Fibroblast of skin of right quadriceps (primary cell): ENCODE measurements at places on chromosomes 3 and 15.

GRCh38 chr15:89917442-89918101, 4.8 kb upstream of the ARPIN start:
- DNase-seq, result no peak

GRCh38 chr15:60612400-60613048, 133.6 kb upstream of the ICE2 start:
- no peak for DNase-seq

DNA sequence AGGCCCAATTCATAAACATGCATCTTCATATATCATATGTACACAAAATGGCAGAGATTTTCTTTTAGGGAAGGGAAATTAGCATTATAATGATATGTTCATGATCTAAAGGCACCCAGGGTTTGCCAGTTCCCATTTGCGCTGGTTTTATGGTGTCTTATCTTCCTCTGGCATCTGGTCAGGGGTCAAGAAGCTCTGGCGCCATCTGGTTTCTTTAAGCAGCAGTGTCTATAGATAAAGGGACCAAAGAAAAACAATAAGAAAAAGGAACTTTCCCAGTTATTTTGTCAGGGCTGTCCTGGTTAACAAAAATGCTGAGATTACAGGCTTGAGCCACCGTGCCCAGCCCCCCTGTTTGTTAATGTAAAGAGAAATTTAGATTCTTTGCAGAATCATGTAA, 3.3 kb upstream of the DCP1A start:
- peak; percentile 39 for DNase-seq

GRCh38 chr3:186669378-186670084, 3.7 kb downstream of the HRG start:
- DNase-seq, result no peak

GRCh38 chr3:196096382-196096953, 14.6 kb upstream of the TFRC start:
- no peak for DNase-seq

DNA sequence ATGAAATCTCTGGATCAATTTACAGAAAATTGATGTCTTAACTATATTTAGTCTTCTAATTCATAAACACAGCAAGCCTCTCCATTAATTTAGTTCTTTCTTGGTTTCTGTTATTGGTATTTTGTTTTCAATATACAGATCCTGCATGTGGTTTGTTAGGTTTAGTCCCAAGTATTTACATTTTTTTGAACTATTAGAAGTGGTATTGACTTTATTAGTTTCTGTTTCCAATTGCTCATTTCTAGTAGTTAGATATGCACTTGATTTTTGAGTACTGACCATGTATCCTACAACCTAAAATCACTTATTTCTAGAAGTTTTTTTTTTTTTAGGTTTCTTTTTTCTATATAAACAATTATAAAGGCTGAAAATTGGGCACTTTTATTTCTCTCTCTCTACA, 335.9 kb downstream of the CHST2 start:
- no peak for DNase-seq

GRCh38 chr3:161894657-161895056, 398.0 kb downstream of the OTOL1 start:
- no peak for DNase-seq

DNA sequence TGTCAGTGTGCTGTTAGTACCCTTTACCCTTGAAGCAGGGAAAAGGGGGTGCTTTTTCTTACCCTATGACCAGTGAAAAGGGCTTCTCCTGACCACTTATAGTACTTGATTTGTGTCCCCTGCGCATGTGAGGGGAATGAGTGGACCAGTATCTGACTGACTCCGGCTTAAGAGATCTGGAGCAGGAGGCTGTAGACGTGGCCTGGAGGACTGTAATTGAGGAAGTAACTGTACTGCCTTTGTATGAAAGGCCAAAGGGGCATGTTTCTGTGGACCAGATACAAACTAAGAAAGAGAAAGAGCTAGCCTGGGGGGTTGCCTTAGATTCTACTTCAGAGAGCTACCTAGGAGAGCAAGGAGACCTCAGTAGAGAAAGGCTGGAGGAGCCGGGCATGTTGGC, 89.9 kb upstream of the TBL1XR1 start:
- no peak for DNase-seq

- peak; percentile 36 for DNase-seq
These were observed 16.1 kb upstream of the SEMA4B start for GRCh38 chr15:90184786-90185704.

DNA sequence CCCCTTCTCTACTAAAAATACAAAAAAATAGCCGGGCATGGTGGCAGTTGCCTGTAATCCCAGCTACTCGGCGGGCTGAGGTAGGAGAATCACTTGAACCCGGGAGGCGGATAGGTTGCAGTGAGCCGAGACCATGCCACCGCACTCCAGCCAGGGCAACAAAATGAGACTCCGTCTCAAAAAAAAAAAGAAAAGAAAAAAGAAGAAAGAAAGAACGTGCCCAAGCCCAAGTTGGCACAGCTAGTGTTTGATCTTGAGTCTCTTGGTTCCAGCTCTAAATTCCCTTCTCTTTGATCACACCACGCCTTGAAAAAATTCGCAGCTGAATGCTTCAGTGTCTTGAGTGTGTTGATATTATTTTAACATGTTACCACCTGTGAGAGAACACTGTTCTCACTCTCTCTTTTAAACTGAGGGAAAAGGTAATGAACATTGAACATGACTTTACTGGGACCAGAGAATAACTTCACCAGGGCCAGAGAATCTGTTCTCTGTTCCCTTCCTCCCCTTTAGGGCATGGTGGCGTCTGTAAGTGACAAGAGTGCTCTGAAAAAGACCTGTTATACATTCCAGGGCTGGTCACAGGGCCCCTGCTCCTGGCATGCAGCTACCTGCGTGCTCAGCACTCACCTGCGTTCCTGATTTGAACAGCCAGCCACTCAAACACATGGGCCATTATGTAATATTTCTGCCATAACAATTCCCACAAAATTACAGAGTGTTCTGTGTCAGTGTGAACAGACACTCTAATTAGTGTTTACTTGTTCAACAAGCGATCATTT, 19.0 kb downstream of the SLCO3A1 start:
- no peak for DNase-seq

- DNase-seq, result peak; percentile 14
These were observed 3.7 kb upstream of the PRKAR2A start for GRCh38 chr3:48851407-48851806.

DNA sequence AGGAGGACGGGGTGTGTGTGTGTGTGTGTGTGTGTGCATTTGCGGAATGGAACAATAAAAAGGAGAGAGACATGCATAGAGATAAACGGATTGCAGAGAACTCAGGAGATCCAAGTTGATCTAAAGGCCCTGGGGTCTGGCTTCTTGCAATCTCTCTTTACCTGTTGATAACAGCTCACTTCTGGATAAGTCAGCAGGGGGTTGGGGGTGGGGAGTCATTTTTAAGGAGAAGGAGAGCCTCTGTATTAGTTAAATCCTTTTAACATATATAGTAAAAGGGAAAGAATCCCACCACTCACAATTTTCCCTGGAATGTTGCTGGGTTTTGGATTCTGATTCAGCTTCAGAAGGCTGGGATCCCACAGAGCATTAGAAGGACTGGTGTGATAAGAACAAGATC, 87.5 kb upstream of the MITF start:
- no peak for DNase-seq

DNA sequence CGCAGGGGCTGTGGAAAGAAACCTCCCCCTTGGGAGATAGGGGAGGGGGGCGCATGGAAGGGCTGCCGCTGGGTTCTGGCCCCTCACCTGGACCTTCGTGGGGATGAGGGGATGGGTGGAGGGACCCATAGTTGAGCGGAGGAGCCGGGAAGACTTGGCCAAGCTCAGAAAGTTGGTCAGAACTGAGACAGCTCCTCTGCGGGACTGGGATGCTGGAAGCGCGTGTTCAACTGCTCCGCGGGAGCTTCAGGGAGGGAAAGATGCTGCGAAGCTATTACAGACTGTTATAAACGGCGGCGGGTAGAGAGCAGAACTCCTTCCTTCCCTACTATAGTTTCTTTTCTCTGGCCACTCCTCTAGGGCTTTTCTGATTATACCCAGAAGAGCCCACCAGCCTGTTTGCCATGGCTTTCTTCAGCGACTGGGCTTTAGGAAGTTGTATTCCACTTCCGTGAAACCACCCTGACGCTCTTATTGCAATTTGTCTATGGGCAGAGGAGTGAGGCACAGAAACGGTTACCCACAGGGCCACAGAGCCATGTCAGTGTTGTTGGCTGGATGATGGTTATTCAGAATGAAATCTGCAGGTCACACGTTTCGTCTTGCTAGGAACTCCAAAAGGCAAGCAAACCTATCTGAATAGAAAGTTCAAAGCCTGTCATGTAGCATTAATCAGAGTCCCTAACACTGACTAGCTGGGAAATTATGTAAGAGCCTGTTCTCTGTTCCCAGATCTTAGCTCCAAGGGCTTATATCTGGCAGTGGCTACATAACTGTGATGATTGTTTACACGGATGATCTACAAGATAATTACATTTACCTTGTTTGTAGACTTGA, 1.1 kb downstream of the SYNPR start:
- no peak for DNase-seq

DNA sequence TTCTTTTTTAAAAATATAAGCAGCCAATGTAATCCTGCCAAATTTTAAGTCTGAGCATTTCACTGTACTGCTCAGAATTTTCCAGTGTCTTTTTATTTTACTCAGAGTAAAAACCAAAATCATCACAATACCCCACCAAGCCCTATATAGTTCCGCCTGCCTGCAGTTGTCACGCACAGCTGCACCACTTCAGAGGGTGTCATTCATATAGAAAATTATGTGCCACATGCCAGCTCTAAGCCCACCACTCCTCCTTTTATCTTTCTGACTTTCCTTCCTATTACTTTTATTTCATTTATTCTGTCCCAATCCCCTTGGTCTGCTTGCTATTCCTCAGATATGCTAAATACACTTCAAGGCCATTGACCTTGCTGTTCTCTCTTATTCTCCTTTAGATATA, 233.1 kb upstream of the DPPA4 start:
- no peak for DNase-seq

DNA sequence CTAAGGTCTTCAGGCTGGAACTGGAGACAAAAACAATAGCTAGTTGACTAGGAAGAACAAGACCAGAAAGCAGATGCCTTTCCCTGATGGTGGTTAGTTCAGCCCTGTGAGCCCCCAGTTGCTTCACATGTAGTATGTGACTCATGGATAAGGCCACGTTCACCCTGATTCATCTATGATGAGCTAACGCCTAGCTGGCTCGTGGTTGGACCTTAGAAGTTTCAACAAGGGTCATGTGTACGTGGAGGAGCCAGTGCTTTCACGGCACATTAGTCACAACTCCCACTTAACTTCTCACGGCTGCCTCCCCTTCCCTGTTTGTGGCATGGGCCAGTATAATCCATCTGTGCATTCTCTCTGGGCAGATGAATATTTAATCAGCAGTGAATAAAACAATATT, 20.6 kb downstream of the COL8A1 start:
- DNase-seq, result peak; percentile 98

GRCh38 chr3:61565569-61565968, 4.2 kb downstream of the PTPRG start:
- DNase-seq, result no peak

GRCh38 chr3:107220538-107220937, 156.7 kb upstream of the CCDC54 start:
- no peak for DNase-seq

DNA sequence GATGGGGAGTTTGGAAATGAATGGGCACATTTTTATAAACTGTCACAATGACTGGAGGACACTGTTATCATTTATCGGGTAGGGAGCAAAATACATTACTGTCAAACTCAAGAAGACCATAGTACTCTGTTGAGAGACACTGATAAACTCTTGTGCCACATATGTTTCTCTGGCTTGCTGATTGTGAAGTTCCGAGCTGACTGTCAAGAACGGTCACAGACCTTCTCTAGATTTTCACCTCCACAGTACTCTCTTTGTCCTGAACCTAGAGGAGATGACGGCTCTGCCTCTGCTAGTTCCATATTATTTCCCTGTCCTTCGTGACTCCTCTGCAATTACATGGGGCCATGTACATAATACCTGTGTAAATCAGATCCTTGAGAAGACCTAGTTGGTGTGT, 451.9 kb downstream of the LPP start:
- no peak for DNase-seq

- DNase-seq, result no peak
These were observed 56.5 kb downstream of the OTOL1 start for GRCh38 chr3:161552984-161553560.

DNA sequence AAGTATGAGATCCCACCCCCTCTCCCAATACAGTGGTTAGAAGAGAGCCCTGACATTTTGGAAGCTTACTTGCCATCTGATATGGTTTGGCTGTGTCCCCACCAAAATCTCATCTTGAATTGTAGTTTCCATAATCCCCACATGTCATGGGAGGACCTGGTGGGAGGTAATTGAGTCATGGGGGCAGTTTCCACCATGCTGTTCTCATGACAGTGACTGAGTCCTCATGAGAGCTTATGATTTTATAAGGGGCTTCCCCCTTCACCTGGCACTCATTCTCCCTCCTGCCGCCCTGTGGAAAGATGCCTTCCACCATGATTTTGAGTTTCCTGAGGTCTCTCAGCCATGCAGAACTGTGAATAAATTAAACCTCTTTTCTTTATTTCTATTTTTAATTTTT, 28.8 kb upstream of the HES1 start:
- DNase-seq, result no peak

DNA sequence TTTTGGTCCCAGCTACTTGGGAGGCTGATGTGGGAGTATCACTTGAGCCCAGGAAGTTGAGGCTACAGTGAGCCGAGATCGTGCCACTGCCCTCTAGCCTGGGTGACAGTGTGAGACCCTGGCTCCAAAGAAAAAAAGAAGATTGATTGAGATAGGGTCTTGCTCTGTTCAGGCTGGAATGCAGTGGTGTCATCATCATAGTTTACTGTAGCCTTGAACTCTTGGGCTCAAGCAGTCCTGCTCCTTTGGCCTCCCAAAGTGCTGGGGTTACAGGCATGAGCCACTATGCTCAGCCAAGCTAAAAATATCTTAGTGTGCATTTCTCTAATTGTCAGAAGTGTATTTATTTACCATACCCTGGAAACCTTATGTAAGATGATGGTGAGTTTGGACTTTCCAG, 43.9 kb downstream of the IGF1R start:
- DNase-seq, result no peak

DNA sequence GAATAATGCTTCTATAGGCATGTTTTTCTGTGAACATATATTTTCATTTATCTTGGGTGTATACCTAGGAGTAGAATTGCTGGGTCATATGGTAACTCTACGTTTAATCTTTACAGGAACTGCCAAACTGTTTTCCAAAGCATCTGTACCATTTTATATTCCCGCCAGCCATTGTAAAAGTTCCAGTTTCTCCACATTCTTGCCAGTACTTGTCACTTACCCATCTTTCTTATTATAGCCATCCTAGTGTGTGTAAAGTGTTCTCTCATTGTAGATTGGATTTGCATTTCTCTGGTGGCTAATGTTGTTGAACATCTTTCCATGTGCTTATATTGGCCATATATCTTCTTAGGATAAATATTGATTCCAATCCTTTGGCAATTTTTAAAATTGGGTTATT, 31.2 kb upstream of the CFAP20DC start:
- no peak for DNase-seq
